ENCODE measurements at places on chromosomes 7 and 10.

DNA sequence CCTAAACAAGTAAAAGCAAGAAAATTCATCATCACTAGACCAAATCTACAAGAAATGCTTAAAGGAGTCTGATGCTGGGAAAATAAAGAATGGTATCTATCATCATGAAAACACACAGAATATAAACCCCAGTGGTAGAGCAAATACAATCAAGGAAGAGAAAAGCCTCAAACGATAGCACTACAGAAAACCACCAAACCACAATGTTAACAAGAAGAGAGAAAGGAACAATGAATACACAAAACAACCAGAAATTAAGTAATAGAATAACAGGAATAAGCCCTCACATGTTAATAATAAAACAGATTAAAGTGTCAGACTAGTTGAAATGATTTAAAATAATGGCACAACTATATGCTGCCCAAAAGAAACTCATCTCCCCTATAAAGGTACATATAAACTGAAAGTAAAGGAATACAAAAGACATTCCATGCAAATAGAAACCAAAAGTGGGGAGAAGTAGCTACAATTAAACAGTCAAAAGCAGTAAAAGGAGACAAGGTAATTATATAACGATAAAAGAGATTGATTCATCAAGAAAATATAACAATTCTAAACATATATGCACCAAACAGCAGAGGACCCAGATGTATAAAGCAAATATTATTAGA lies 77.3 kb downstream of the JMJD1C start:
- DNase-seq: no peak

- DNase-seq: no peak
Observed at GRCh38 chr10:33100781-33101391, 142.9 kb upstream of the ITGB1 start.

GRCh38 chr7:557558-557881 lies 37.9 kb upstream of the PDGFA start:
- DNase-seq: no peak

DNA sequence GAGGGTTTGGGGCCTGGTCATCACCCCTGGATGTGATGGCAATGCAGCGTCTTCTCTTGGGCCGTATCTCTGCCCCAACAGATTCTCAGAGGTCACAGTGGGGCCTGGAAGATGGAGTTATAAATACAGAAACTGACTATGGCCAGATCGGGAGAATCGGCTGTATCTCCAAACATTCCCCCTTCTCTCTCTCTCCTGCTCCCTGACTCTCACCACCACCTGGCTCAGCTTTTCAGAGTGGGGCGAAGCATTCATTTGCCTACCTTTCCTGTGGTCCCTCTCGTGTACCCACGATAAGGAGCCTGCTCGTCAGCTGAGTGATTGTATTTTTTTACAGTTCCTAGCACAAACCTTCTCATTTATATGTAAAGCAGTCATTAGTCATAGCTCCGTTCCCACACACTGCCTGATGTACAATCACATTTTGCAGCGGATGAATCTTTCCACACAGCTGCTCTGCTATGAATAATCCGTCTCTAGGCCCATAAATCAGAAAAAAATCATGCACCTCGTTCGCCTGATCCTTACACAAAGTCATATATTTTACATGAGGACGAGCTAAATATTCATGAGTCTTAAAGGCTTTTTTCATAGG lies 23.2 kb upstream of the BTRC start:
- DNase-seq: no peak

DNA sequence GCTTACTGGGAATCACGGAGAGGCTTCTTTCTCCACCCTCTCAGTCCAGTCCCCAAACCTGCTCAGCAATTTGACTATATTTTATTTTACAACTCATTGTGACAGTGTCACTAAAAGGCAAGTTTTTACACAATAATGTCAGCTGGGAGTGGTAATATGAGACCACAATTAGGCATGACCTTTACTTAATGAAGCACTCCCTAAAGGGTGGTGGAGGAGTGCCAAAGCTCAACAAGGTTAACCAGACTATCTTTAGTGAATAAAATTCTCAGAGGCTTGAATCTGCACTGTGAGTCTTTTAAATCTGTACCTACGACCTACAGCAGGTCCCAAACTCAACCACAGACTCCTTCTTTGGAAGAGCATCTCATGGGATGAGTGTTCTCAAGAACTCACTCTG lies 215.6 kb downstream of the TAX1BP1 start:
- DNase-seq: no peak

DNA sequence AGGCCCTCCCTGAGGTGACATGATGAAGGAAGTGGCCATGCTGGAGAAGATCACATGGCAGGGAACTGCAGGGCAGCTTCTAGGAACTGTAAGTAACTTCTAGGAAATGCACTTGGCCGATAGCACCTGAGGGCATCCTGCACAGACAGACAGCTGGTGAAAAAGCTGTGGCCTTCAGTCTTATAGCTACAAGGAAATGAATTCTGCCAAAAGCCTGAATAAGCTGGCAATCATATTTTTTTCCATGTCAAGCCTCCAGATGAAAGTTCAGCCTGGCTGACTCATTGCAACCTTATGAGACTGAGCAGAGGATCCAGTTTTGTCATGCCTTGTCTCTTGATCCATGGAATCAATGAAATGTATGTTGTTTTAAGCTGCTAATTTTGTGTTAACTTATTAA lies 91.1 kb upstream of the CACNA2D1 start:
- no peak for DNase-seq

GRCh38 chr10:117747636-117748035 lies 205.1 kb downstream of the EMX2 start:
- DNase-seq: no peak

- DNase-seq: no peak
Observed at GRCh38 chr7:47404010-47404409, 177.9 kb downstream of the TNS3 start.

DNA sequence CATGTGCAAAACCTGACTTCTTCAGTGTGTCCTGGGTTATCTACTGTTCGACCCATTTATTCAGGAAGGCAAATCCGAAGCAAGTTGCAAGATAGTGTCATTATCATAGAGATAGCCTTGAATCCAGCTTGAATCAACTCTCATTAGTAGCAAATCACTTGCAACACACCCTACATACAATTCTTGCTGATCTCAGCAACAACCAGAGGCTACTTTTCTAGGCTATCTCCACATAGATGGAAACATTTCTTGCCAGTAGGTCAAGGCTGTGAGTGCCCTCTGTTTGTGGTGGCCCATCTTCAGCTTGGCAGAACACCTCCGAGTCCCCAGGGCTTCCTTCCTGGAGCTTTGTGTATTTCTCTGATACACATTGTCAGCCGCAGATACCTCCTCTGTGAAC lies 12.0 kb downstream of the UBTD1 start:
- DNase-seq: no peak

DNA sequence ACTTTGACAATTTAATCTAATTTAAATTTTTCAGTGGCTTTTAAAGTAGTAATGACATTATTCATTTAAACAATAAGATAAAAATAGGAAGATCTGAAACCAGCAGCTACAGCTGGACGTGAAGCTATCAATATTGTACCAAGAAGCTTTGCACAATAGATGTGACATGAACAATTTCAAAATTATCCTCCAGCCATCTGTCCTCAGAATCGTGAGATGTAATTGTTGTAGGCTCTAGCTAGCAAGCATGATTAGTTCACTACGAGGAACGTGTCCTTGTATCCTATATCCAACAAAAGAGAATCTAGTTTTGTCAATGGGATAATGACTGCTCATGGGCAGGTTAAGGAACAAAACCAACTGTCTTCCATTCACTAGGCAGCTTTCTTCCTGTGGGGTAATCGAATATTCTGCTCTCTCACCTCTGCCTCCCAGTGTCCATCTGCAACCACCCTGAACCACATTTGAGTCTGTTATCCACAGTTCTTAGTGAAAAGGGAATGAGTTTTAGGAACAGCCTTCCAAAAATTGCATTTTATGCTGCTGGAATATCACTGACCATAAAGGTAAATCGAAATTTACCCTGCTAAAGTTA lies 247.3 kb downstream of the PARD3 start:
- DNase-seq: no peak

- DNase-seq: no peak
Observed at GRCh38 chr10:70508912-70509756, 30.6 kb downstream of the PALD1 start.

GRCh38 chr10:74960670-74961069 lies 134.3 kb downstream of the KAT6B start:
- DNase-seq: no peak

- no peak for DNase-seq
Observed at GRCh38 chr7:55381189-55381588, 16.1 kb downstream of the LANCL2 start.

DNA sequence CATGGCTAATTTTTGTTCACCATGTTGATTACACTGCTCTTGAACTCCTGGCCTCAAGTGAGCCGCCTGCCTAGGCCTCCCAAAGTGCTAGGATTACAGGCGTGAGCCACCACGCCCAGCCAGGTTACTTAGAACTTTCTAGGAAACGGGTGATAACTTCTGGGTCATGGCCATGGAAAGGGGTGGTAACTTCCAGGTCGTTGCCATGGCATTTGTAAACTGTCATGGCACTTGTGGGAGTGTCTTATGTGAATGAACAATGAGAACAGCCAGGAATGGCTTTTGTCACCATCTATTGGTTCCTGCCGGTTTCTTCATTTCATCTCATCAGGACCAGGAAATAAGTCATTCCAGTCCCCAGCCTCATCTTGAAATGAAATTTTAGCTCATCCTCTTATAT lies 120.9 kb downstream of the SLC16A9 start:
- no peak for DNase-seq

DNA sequence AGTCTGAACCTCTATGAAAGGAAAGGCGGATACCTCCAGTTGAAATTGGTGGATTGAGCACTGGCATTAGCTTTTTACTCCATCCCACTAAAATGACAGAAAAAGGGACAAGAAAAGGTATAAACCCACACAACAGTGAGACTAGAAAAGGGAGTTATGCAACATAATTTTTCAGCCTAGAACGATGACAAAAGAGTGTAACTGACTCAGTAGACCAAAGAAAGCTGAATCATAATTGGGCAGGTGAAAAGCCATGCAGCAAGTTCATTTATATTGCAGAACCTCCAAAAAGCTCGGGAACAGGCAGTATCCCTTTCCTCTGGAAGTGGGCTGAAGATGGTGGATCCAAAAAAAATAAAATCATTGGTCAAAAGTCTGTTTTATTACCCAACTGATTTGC lies 30.5 kb upstream of the ZCCHC24 start:
- no peak for DNase-seq

- no peak for DNase-seq
Observed at GRCh38 chr10:111087331-111087756, 10.5 kb downstream of the ADRA2A start.

DNA sequence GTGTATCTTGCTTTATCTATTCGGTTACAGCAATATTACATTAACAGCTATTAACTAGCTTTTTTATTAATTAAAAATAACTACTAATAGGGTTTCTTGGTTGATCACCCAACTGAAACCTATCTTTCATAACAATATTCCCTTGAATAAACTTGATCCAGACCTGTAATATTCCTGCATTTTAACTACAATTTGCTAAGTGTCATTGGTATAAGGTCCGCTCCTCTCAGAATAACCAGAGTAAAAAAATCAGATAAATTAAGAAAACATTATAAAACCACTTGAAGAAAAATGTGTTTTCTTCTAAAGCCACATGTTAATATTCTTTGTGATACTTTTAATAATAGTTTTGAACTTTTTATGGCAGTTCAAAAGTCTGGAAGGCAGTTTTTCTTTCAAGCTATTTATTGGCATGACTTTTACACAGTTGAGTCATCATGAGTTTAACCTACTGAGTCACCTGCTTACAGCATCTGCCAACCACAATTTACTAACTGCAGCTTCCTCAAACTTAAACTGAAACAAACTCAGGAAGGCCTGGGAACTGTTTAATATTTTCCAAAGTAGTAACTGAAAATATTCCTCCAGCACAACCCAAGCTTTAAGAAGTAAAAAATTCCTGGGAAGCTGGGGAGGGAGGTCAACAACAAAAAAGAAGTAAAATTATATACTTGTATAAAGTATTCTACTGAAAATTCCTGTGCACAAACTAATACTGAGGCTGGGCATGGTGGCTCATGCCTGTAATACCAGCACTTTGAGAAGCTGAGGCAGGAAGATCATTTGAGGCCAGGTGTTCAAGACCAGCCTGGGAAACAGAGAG lies 103.2 kb downstream of the NRBF2 start:
- no peak for DNase-seq

- no peak for DNase-seq
Observed at GRCh38 chr7:9231630-9232121, 798.3 kb downstream of the NXPH1 start.

- no peak for DNase-seq
Observed at GRCh38 chr7:136134503-136134902, 157.3 kb upstream of the MTPN start.

- no peak for DNase-seq
Observed at GRCh38 chr7:70044064-70044463, 445.8 kb downstream of the AUTS2 start.

- no peak for DNase-seq
Observed at GRCh38 chr7:156816943-156817572, 75.9 kb downstream of the LMBR1 start.

DNA sequence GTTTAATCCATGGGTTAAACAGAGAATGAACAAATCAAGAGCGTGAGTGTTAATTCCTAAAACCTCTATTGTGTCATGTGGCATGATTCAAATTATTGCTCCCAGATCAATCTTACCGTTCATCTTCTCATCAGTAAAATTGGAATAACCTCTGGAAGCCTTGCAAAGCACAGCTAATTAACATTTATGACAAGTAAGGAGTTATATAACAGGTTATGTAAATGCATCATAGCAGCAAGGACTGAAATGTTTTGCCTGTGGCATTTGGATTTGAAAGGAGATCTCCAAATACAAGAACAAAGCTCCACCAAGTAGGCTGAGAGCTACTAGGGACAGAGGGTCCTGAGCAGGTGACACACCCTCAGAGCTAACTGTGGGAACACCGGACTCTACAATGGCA lies 502.9 kb upstream of the CELF2 start:
- no peak for DNase-seq

- DNase-seq: no peak
Observed at GRCh38 chr10:27687743-27688142, 57.9 kb downstream of the MKX start.

- peak; percentile 19 for DNase-seq
Observed at GRCh38 chr7:105352018-105352612, 36.6 kb downstream of the SRPK2 start.

- no peak for DNase-seq
Observed at GRCh38 chr10:8985651-8986050, 931.2 kb downstream of the GATA3 start.

GRCh38 chr10:99905971-99906370 lies 103.8 kb downstream of the DNMBP start:
- DNase-seq: no peak

GRCh38 chr10:59465088-59465487 lies 102.7 kb upstream of the FAM13C start:
- DNase-seq: no peak

GRCh38 chr10:93236393-93237040 lies 162.8 kb downstream of the CYP26A1 start:
- no peak for DNase-seq

DNA sequence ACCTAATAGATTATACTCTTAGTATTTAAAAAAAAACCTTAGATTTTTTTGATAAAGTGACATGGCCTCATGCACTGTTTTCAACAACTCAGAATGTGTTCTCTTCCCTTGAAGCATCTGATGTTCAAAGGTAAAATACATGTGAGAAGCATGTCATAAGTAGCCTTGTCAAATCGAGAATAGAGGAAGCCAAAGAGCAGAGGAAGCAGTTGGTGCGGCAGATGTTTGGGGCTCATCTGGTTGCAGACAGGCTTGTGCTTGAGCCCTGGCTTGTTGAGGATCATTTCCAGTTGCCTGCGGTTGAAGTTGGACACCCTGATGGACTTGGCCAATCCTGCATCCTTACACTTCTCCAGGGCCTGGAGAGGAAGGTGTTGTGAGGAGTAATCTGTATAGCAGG lies 59.2 kb downstream of the AKR1E2 start:
- no peak for DNase-seq
